ENCODE measurements at places on chromosomes 13 and 19. TPM values are rescaled to one million over a fixed set of nuclear protein-coding genes. Genes with fewer than 3 reads are reported as not detected.

C19orf81 gene
- total RNA-seq, result 5.3 TPM

MEX3D gene
- 10.6 TPM for total RNA-seq

KIRREL2 gene
- total RNA-seq, result 0.19 TPM

PCDH9 gene
- 5.6 TPM for total RNA-seq

ZNF225 gene
- total RNA-seq, result 1.8 TPM

ACTMAP gene
- 0.39 TPM for total RNA-seq

NKPD1 gene
- total RNA-seq, result not detected

TDRD12 gene
- 0.10 TPM for total RNA-seq

SLITRK5 gene
- 0.43 TPM for total RNA-seq

ZNF700 gene
- 9.2 TPM for total RNA-seq

JAK3 gene
- total RNA-seq, result 0.37 TPM

NEK5 gene
- total RNA-seq, result not detected

ERICH4 gene
- total RNA-seq, result not detected

KANK2 gene
- total RNA-seq, result 79.8 TPM

SULT2B1 gene
- total RNA-seq, result 0.23 TPM

SLC6A16 gene
- total RNA-seq, result 0.85 TPM

IGFL2 gene
- not detected for total RNA-seq

All from H4 (cell line).